AML-193 (cell line): ENCODE measurements at places on chromosomes 2 and 18.

- no peak for DNase-seq
These were observed 28.8 kb upstream of the KCMF1 start for GRCh38 chr2:84942166-84942565.

DNA sequence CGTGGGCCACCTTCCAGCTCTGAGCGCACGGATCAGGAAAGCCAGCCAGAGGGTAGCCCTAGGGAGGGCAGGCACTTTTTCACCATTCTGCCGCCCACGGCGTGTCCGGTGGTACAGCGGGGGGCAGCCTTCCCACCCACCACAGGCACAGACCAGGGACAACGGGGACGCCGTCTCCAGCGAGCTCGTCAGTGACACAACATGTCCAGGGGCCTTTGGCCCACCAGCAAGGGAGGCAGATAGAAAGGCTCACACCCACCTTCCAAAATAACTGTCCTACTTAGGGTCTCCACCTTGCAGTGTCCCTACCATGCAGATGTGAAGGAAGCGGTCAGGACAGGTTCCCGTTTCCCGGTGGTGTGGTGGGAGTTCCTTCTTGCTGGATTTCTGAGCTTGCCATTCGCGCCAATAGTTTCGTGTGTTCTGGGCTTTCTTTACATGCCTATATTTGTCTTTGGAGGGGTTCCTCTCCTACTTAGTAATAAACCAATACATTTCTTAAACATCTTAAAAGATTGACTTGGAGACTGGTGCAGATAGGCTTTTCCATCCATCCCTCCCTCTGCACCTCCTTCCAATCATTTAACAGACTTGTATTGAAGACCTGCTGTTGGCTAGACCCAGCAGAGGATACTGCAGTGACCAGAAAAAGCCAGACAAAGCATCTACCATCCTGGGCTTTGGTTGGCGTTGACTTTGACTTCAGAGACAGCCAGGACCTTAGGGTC, 872 bp downstream of the ASB1 start:
- peak; percentile 29 for DNase-seq

DNA sequence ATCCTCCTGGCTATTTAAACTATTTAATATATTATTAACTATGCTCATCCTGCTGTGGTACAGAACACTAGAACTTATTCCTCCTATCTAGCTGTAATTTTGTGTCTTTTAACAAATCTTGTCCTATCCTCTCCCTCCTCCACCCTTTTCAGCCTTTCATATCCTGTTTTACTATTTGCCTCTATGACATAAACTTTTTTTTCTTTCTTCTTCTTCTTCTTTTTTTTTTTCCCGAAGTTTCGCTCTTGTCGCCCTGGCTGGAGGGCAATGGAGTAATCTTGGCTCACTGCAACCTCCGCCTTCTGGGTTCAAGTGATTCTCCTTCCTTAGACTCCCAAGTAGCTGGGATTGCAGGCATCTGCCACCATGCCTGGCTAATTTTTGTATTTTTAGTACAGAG, 201.5 kb downstream of the LPIN1 start:
- DNase-seq, result no peak

GRCh38 chr2:109513230-109513629, 100.5 kb downstream of the SEPTIN10 start:
- no peak for DNase-seq

DNA sequence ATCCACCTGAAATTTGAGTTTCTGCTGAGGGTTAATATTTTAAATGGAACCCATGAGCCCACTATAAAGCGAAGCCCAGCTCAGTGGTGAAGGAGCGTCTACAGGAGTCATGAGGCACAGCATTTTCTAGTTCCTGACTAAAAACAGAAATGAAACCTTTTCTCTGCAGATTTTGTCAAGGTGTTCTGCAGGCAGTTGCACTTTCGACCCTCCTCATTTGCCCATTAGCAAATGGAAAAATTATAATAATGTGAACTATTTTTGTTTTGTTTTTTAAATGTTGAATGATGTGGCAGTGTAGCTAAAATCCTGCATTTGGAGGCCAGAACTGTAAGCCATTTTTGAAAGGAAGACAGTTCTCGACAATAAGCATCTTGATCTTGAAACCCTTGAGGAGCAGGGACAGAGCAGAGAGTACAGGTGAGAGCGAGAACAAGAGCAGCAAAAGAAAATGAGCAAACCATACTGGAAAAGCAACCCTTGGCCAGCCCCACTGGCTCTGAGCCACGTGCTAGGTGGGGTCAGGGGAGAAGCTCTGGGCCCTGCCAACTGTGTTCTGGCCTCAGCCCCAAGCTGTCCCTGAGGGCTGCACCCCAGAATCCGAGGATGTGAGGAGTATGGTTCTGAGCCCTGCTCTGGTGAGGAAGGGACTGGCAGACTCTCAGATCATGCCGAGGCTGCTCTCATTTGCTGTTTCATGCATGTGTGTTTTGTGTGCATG, 26.4 kb upstream of the COPS8 start:
- DNase-seq, result no peak

- DNase-seq, result no peak
These were observed 49.0 kb upstream of the SP3 start for GRCh38 chr2:174014011-174014698.

DNA sequence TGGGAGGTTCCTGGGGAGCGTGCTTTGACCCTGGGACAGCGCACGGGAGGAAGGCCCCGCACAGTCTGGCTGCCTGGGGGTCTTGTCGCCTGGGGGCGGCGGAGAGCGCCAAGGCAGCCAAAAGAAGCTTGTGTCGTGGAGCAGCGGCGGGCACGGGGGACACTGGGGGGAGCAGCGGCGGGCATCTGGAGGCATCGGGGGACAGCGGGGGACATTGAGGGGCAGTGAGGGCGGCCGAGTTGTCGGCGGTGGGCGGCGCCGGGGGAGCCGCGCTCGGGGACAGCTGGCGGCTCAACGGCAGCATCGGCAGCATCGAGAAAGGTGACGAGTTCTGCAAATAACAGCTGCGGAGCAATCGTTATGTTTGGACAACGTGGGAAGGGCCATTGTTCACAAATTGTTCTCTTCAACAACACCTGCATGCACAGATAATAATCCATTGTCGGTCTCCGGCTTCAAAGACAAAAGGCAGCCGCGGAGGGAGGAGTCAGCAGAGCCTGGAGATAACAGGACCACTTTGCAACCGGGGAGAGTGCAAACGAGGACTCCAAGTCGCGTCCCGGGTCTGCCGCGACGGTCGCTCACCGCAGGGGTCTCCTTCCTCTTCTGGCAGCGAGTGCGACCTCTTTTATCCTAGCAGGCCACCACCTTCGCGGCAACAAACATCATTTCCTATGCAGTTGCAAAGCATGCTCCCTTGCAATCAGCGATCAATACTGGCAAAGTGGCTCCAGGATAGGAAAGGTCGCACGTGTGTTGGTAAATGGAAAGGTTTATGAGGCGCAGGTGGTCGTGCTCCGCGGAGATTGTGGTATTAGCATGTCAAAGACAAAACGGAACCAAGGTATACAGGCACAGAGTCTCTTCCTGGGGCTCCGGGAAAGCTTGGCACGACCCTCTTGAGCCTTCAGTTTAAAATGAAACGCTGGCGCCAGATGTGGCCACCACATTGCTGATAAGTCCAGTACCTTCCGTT, 132.3 kb upstream of the DLX2 start:
- DNase-seq, result no peak

DNA sequence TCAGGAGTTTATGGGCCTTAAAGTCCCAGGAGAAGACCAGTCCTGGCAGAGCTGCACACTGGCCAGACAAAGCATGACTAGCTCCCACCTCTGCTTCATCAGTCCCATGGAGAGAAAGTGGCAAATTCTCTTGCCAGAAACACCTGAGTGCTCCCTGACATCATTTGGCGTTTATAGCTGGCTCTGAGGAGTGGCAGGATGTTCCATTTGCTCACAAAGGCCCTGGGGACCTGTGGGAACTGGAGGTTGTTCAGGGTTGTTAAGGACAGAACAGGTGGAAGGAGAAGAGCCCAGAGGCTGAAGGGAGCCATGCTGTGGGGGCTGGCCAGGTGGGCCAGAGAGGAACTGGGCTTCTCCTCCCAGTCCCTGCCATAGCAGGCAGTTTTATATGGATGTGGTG, 56.1 kb downstream of the RPL37A start:
- no peak for DNase-seq

DNA sequence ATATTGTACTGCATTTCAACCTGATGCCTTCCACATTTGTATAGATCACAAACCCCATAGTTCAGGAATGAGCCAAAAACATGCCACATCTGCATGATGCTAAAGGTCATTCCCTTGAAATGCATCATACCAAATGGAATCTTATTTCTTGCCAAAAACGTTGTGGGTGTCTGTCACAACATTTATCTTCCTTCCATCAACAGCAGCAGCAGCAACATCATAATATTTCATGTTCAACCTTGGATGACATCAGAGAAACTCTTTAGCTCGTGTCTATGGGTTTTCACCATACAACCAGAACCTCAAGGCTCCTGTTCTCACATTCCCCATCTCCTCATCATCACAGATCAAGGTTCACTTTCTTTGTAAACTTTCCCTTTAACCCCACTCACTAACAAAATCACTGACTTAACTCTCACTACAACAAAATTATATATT, 221.3 kb upstream of the CTAGE1 start:
- no peak for DNase-seq

DNA sequence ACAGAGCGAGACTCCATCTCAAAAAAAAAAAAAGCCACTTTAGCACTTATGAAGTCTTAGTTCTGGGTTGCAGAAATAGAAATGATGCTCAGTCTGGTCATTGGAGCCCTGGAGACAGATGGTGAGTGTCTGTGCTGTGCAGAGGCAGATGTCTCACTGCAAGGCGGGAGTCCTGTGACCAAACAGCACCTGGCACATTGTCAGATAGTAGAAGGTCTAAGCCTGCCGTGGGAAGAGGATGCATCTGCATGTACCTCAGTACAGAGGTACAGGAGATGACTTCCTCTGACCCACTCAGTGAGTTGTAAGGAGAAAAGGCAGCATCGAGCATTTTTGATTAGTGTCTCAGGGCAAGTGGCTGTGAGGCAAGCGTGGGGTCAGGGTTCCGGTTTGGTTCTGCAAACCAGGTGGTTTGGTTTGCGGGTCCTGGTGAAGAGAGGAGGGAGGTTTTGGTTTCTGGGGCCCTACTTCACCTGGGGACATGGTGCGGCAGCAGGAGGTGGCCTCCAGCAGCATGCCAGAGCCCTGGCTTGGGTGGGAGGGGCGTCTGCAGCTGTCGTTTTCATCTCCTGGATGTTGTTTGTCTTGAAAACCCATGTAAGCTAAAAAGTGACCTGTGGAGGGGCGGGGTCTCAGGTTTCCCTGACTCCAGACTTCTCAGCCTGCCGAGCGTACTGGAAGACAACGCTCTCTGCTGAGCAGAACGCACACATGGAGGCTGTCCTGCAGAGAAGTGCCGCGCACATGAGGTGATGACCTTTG, 3.8 kb downstream of the RBFA start:
- no peak for DNase-seq

GRCh38 chr2:70936165-70936978, 672 bp downstream of the ATP6V1B1 start:
- DNase-seq, result no peak

- no peak for DNase-seq
These were observed 36.7 kb downstream of the SP140 start for GRCh38 chr2:230262246-230262645.

DNA sequence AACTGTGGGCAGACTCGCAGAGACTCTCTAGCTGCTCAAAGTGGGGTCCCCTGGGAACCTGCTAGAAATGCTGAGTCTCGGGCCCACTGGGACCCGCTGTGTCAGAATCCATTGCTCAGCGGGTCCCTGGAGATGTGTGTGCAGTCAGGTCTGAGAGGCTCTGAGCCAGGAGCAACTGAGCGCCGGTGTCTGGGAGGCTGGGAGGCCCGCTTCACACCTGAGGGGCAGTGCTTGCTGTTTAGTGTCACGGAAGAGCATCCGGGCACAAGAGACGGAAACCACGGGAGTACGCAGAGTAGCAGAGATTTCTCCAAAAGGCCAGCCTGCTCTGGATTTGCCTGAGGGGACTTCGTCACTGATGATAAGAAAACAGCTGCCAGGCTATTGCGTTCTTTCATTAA, 70.1 kb downstream of the EDAR start:
- no peak for DNase-seq

GRCh38 chr2:174546519-174547506, 50.8 kb downstream of the WIPF1 start:
- DNase-seq, result peak; percentile 42

DNA sequence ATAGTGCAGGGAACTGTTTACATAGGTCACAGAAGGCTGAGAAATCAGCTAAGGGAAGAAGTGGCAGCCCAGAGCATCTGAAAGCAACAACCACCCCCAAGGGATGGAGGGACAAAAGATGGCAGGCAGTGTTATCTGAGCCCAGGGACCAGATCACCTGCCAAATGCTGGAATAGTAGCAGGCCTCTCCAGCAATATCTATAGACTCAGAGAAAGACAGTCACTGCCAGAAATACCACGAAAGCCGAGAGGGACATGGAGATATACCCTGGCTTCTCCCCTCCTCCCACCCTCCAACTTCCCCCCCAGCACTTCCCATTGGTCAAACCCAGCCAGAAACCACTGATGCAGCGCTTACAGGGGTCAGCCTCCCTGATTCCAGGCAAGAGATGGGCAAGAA, 58.4 kb upstream of the PPP1CB start:
- DNase-seq, result no peak

- DNase-seq, result no peak
These were observed 301.8 kb downstream of the XIRP2 start for GRCh38 chr2:167190053-167190452.

DNA sequence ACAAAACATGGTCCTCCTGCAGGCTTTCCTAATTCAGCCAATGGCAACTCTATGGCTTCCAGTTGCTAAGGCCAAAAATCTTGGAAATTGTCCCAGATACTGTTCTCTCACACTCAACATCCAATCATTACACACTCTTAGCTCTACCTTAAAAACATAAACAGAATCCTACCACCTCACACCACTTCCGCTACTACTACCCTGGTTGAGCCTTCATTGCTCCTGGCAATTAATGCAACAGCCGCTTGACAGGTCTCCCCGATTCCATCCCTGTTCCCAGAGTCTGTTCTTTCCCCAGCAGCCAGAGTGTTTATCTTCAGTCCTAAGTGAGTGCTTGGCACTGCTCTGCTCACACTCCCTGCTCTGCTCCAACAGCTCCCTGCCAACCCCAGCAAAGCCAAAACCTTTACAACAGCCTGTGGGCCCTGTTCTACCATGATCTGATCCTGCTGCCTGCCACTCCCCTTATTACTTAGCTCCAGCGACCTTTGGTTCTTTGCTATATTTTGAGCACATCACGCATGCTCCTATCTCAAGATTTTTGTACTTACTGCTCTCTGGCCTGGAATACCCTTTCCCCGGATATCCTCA, 67.5 kb upstream of the AMMECR1L start:
- no peak for DNase-seq

DNA sequence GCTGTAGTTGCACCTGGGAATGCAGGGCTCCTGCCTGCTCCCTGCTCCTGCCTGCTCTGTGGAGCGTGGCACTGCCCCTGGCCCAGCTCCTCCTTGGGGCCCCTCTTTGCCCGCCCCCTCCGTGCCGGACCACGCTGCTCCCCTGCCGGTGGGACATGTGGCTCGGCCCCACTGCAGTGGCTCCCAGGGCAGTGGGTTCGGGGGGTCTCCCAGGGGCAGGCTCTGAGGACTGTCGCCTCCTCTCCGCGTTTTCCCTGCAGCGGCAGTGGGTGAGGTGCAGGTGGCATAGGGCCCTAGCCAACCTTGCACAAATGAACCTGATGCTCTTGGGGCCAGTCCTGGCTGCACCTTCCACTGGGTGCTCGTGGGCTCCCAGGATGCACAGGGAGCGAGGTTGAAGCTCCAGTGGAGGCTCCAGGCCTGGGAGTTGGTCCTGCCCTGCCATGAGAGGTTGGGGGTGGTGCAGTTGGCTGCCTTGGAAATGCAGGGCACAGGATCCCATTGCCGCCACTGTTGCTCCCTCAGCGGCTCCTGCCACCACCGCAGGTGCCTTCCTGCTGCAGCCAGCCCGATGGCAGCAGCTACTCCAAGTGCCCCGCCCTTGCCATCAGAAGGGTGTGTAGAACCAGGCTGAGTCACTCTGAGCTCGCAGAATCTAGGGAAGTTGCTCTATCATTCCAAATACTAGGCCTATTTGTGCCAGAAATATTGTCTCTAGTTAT, 313.1 kb upstream of the SYT4 start:
- no peak for DNase-seq
